LHCN-M2 (cell line): ENCODE measurements at places on chromosomes 13 and 19. TPM values are rescaled to one million over a fixed set of nuclear protein-coding genes. Genes with fewer than 3 reads are reported as not detected.

DNA sequence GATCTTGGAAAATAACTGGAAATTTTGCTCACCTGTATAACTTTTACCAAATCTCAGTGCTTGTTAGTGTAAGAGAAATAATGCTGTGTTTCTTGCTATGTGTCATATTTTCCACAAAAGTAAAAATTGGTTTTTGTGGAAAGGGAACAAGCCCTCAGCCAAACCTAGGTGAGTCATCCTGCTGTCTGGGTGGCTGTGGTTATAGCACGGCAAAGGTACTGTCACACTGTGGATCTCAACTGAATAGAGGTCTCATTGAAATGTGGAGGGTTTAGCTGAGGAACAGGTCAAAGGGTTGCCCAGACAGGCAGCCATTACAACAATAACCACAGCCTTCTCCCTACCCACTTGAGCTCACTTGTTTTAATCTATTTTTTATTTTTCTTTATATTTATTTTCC is 338.8 kb upstream of the DACH1 start:
- peak; percentile 49 for DNase-seq

- DNase-seq: no peak
These were observed 15.6 kb upstream of the ZNF730 start for GRCh38 chr19:23101241-23101640.

GRCh38 chr13:66933994-66934393 is 296.1 kb downstream of the PCDH9 start:
- peak; percentile 95 for DNase-seq

DNA sequence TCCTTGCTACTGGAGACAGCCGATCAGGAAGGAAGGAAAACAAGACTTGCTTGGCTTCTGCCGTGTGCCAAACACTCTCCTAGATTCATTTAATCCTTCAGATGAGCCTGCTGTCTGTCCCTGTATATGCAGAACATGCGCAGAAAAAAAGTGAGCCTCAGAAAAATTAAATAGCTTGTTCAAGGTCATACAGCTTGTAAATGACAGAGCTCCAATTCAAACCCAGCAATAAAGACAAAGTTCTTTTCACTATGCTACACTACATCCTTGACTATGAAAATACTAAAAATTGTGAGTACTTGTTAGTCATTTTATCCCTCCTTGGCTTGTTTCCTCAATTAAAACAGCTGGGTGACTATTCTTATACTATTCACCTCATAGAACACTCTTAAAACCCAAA is 121.4 kb downstream of the KCNRG start:
- DNase-seq: no peak

DNA sequence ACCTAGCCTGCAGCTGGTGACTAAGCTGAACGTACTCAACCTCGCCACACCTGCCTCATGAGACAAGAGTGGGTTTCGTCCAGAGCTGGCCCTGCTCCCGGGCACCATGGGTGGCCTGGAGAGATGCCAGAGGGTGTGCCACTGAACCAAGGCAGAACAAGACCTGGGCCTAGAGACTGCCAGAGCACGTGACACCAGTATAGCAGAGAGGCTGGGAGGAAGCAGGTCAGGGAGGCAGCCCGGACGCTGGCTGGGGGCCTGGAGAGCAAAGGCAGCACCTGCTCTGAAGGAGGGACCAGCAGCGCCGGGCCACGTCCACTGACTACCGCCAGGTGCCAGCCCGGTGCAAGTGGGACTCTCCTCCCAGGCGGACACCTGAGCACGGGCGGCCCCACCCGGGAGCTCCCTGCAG is 7.3 kb upstream of the C13orf46 start:
- peak; percentile 49 for DNase-seq

DNA sequence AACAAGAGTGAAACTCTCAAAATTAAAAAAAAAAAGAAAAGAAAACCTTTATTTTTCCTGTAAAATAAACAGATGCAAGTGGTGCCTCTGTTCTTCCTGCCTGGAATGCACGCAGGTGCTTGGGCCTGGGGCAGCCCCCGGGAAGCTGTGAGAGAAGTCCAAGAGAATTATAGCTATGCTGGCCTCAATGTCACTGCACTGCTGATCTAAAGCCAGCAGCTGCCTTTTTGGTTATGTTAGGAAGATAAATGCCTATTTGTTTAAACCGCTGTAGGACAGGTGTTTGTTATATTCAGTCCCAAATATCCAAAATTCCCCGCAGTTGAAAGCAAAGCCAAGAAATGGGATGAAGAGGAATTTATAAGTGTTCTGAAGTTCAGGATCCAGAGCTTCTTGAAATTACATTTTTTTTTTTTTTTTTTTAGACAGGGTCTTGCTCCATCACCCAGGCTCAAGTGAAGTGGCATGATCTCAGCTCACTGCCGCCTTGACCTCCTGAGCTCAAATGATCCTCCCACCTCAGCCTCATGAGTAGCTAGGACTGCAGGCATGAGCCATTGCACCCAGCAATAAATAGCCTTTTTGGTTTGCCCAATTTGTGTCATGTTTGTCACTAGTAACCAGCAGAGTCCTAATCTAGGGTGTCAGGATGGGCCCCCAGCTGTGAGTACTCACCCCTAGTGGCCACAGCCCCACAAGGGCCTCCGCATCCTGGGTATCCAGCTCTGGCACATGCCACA is 2.2 kb downstream of the RINL start:
- DNase-seq: peak; percentile 29

GRCh38 chr19:2097886-2098327 is 1.2 kb downstream of the IZUMO4 start:
- DNase-seq: no peak

DNA sequence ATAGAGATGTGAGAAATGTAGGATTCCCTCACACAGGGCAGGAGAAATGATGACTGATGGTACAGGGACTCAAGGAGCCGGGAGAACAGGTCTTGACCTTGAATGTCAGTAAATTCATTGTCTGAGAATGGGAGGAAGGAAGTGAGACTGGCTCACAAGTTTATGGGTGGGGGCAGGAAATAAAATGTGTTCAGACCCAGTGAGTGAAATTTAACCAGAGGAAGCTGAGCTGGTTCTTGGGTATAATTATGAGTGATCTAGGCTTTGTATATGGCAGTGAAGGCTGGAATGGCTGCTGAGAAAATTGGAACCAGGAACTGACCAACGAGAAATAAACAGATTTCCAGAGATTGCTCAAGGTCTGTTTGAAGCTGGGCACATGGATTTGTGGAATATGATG is 6.3 kb upstream of the IGSF23 start:
- DNase-seq: no peak

DNA sequence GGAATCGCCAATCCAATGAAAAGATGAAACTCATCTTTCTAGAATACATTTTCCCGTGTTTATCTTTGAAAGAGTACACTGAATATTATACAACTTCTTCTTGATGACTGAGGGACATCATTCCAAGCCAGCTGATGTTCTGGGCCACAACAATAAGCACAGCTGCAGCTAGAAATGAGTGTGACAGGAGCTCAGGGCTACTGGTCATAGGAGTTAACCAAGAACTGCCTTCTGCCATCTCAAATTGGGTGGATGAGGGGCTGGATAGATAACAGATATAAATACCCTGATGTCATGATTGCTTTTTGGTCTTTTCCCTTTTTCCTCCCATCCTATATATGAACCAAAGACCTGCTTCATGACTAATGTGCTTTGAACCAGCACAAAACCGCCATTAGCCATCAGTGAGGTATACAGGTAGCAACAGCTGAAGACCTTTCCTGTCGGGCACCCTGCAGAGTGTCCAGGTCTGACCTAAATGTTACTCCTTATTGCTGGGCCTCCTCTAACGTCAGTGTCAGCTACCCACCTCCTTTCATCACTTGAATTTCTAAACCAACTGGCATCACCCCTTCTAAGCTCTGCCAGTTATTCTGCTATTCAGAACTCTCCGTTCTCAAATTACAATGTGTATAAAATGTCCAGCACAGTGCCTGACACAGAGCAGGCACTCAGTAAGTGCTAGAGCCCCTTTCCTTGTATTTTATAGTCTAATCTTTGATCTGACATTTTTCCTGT is 178.2 kb downstream of the ENOX1 start:
- no peak for DNase-seq

- DNase-seq: no peak
These were observed 9.4 kb downstream of the CYTH2 start for GRCh38 chr19:48478339-48479256.

DNA sequence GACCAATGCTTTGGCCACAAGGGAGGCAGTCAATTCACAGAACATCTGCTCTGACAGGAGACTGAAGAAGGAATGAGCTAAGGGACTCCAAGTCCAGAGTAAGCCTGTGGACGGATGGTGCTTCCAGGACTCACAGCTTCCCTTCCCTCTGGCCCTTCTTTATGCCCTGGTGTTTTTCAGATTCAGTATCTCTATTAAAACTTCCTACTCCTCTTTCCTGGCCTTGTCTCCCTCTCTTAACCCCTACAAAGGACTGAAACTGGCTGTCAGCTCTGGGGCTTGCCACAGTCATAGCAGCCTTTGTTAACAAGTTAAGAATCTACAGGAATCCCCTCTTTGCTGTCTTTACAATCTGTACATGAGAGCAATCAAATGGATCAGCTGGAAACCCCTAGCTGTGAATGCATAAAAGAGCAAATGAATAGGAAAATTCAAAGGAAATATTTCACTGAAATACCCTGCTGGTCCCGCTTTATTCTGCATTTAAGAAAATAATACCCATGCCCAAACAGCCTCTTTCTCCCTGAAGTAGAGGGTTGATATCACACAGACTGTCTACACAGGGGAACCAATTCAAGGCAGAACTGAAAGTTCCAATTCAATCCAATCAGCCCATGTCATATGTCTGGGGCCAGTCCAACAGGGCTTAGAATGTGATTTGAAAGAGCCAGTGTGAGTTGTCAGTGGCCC is 192.3 kb downstream of the MZT1 start:
- no peak for DNase-seq

DNA sequence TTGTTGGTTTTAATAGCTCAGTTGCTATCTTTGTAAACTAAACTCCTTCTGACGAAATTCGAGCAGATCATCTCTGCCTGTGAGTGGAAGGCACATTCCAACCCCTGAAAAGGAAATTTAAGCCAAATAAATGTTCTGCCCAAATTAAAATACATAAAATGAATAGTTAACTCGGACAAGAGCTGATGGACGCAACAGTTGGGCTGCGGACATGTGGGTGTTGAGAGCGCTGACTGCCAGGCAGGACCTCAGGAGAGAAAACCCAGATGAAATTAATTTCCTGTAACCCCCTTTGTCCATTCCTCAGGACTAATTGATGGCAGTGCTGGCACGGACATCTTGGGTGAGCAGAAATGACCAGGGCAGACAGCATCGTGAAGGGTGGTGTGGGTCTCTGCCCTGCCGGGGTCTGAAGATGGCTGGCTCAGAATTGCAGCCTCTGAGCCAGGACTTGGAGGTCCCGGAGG is 86.5 kb downstream of the TSHZ3 start:
- DNase-seq: peak; percentile 54

GRCh38 chr19:10230173-10230860 is 814 bp downstream of the S1PR2 start:
- DNase-seq: no peak

DNA sequence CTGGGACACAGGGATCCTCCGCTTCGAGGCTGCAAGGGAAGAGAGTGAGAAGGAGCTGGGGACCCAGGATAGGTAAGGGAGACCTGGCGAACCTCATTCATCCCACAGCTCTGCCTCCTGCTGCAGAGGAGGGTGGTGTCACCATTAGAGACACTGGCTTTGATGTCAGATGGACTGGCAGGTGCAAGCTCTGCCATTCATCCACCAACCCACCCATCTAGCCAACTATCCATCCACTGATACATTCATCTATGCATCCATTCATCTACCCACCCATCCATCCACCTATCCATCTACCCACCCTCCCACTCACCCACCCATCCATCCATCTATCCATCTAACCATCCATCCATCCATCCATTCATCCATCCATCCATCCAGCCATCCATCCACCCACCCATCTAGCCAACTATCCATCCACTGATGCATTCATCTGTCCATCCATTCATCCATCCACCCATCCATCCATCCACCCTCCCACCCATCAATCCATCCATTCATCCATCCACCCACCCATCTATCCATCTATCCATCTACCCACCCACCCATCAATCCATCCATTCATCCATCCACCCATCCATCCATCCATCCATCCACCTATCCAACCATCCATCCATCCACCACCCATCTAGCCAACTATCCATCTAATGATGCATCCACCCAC is 5.7 kb downstream of the C19orf33 start:
- no peak for DNase-seq

DNA sequence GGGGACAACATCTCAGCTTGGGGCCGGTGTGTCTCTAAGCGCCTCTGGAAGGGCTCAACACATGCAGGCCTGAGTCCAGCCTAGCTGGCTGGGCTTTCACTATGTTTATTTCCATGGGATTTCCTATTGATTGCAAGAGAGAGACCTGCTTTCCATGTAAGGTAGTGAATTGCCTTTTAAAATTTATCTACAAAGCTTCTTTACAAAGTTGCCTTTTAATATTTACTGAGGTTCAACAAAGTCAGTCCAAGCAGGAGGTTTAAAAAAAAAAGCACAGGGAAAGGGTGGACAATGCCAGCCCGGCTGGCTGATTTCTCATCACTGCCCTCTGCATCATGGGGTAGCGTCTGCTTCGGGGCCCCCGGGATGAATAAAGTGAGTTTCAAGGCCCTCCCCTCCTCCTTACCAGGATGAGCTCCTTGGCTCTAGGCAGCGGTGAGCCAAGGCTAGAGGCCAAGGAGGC is 15.8 kb downstream of the TLE2 start:
- no peak for DNase-seq

GRCh38 chr13:23749288-23749873 is 139.8 kb downstream of the MIPEP start:
- DNase-seq: no peak

DNA sequence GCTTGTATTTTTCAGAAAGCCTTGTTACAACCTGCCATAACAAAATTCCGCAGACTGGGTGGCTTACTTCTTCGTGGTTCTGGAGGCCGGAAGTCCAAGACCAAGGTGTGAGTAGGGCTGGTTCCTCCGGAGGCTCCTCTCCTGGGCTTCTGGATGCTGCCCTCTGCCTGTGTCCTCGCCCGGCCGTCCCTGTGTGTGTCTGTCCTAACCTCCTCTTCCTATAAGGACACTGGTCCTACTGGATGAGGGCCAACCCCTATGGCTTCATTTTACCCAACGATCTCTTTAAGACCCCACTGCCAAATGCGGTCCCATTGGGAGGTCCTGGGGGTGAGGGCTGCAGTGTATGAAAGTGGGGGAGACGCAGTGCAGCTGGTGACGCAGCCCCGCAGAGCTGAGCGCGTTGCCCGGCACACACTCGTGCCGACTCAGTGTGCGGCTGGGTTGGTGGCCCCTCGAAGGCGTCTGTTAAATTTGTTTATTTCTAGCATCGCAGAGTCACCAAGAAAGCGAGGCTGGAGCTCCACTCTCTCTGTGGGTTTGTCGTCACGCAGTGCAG is 116.7 kb downstream of the SOX1 start:
- no peak for DNase-seq

ATP1A3 gene
- 0.19 and 0.40 TPM in 2 replicates for total RNA-seq

URAD gene
- not detected in 2 replicates for total RNA-seq

ZNF229 gene
- total RNA-seq: 3.2 and 3.4 TPM in 2 replicates

CXCL17 gene
- total RNA-seq: not detected in 2 replicates

SCEL gene
- total RNA-seq: not detected in 2 replicates

ATCAY gene
- 0.06 TPM in 1 of 2 replicates, not detected in the other for total RNA-seq

OBI1 gene
- total RNA-seq: 23.6 and 24.2 TPM in 2 replicates
